Fibroblast of skin of back (primary cell): ENCODE measurements at places on chromosomes 12 and 14.

- DNase-seq = peak; percentile 64
Observed at GRCh38 chr12:125340791-125341190, 275.6 kb downstream of the AACS start.

DNA sequence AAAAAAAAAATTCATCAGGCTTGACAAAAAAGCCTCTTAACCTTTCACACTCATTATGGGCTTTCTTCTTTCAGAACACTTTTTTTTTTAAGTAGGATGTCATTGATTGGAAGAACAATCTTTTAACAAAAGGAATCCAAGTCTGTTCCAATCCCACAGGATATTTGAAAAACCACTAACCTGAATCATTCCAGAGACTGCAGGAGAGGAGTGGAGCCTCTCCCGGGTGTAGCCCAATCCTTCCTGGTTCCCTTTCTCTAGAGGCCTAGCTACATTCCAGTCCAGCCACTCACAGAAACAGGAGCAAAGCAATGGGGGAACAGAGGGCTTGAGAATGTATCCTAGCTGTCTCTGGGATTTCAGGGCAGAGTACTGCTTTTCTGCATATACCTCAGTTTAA is 4.3 kb downstream of the MFAP5 start:
- peak; percentile 93 for DNase-seq

DNA sequence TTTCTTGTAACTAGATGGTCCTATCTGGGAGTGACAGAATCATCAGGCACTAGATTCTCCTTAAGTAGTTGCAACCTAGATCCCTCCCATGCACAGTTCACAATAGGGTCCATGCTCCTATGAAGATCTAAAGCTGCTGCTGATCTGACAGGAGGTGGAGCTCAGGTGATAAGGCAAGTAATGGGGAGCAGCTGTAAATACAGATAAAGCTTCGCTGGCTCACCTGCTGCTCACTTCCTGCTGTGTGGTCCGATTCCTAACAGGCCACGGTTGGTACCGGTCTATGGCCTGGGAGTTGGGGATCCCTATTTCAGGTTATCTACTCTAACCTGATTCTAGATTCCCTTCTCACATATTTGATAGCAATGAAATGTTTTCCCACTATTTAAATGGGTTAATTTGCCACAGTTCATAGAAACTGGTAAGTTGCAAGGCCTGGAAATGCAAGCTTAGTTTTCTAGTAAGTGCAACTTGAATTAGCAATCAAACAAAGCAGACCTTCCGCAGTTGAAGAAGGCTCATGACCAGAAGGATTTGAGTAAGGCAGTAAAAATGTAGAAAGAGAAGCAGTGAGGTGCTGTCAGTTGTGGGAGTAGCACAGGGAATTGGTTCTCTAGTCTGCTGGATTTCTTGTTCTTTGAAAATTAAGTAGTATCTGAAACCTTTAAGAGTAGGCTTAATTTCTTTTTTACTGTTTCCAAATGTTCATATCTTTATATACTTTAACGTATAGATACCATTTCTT is 332.3 kb downstream of the EGLN3 start:
- no peak for DNase-seq

DNA sequence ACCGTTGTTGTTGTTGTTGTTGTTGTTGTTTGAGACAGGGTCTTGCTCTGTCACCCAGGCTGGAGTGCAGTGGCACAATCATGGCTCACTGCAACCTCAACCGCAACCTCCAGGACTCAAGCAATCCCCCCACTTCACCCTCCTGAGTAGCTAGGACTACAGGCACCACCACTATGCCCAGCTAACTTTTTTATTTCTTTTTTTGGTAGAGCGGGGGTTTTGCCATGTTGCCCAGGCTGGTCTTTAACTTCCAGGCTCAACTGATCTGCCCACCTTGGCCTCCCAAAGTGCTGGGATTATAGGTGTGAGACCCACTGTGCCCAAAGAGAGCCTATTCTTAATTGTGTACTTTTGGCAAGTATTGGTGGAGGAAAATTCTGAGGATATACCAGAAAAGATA is 25.7 kb downstream of the MOK start:
- no peak for DNase-seq

DNA sequence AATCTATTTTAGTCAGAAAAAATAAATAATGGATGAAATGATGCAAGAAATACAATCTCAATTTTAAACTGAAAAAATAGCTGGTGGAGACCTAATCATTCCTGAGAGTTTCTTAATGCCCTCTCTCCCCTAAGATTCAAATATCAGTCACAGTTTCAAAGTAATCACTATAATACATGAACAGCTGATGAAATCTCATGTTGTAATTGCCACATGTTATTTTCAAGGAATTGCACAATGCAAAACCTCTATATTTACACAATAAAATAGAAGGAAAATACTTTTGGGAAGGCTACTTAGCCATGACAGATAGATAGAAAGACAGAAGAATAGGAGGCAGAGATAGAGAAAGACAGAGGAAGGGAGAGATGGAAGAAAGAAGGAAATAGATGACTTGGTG is 18.2 kb downstream of the IFNG-AS1 start:
- peak; percentile 17 for DNase-seq

DNA sequence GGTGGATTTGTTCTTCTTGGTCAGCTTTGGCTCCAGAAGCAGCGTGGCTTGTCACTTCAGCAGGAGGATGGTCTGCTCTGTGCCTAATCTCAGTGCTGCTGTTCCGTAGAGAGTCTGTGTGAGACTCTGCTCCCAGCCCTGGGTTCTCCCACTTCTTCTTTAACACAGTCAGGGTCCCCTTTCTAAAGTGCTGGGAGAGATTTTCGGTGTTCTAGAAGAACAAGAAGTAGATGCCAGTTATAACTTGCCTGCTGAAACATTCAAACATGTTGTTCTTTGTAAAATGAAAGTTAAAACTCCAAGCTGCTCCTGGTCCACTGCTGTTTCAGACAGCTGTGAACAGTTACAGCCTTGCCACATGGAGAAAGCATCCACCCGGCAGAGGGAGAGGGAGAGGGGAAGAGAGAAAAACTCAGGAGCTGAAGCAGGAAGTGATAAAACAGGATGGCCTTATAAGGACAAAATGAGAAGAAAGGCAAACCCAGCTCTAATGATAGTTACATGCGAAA is 55.2 kb upstream of the CERS5 start:
- peak; percentile 92 for DNase-seq

DNA sequence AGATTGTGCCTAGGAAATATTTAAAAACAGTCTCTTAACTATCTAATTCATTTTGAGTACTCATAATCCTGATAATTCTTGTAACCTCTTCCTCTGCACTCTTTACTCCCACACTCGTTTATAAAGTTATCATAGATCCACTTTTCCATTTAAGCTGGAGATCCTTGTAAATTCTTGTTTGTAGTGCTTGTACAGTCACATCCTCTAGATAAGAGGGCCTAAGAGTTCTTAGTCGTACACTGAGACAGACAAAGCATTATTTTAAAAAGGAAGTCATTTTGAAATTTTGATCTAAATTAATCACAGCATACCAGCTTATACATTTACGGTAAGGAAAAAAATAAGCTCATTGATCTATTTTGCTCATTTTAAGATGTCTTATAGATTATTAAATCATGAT is 42.5 kb downstream of the LMO3 start:
- DNase-seq = no peak

DNA sequence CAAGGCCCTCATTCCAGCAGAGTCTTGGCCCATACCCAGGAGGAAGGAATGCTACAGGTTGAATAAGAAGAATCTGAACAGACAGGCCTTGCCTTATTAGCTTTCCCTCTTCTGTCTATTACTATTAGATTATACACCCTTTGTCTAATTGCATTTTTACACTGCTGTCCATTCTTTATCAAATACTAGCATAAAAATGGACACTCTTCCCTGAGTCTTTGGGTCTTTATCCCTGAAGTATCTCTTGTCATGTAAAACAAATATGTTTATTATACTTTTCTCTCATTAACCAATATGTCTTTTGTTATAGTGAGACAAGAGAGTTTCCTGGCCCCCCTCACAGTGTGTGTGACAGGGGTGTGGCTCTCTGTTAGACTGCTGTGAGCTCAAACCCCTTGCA is 897.4 kb upstream of the SEL1L start:
- DNase-seq = no peak

DNA sequence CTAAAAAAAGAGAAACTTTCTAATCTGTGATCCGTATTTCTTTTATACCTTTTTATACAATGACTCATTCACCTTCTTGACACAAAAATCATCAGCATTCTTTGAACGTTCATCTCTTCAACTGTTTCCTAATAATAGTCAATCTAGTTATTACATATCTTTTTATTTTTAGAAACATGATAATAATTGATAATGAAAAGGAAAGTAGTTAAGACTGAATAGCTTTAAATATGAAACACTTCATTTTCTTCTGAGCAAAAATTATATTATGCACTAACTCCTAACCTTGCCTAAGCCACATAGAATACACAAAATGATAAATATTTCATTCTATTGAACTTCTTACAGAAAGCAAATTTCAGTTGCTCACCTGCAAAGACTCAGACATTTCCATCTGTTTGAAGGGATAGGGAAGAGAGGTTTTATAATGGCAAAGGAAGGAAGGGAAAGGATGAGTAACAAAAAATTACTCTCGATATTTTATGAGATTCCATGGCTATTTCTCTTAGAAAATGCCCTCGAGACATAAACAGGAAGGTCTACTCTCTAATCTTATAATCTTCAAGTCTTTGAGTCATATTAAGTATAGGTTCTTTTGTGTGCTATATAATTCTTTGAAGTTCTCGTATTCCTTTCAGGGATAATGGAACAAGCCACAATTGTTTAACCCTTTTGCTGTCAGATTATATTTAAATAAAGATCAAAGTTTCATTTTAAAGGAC is 7.5 kb upstream of the KLHL42 start:
- peak; percentile 10 for DNase-seq

- DNase-seq = peak; percentile 55
Observed at GRCh38 chr14:52949711-52950409, 990 bp downstream of the FERMT2 start.

- DNase-seq = no peak
Observed at GRCh38 chr14:33285902-33286700, 347.4 kb downstream of the NPAS3 start.

DNA sequence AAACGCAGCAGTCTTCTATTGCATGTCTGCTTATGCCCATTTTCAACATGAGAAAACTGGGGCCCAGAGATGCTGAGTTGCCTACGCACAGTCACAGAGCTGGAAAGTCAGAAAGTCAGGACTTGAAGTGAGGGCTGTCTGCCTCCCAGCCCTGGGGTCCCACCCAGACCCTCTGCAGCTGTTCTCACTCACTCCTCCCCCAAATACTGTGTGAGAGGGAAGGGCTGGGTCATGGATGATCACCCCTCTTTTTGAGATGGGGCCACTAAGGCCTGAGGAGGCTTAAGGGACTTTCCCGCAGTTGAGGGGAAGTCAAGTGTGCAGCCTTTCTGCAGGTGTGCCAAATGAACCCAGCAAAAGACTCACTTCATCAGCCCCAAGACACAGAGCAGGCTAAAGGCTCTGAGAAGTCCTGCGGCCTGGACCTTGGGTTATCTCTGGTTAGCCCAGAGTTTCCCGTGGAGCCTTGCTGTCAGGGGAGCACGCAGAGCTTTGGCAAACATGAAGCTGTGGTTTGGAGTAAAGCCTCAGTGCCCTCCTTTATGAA is 18.7 kb downstream of the DTX1 start:
- DNase-seq = no peak

DNA sequence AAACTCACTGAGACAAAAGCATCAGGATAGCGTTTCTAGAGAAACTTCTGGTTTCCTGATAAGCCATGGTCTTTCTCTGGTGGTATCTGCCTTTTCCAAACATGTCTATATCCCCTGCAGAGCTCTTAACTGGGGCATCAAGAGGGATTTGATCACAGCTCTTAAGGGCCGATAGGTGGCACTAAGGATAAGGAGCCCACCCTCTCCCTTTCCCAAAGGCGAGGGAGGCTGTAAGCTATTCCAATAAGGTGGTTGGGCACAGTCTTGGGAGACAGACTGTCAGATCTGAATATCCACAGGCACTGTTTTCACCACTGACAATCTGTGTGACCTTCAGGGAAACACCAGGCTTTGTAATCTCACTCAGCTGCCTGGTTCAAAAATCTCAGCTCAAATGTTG is 206.0 kb downstream of the ADGRD1 start:
- no peak for DNase-seq

DNA sequence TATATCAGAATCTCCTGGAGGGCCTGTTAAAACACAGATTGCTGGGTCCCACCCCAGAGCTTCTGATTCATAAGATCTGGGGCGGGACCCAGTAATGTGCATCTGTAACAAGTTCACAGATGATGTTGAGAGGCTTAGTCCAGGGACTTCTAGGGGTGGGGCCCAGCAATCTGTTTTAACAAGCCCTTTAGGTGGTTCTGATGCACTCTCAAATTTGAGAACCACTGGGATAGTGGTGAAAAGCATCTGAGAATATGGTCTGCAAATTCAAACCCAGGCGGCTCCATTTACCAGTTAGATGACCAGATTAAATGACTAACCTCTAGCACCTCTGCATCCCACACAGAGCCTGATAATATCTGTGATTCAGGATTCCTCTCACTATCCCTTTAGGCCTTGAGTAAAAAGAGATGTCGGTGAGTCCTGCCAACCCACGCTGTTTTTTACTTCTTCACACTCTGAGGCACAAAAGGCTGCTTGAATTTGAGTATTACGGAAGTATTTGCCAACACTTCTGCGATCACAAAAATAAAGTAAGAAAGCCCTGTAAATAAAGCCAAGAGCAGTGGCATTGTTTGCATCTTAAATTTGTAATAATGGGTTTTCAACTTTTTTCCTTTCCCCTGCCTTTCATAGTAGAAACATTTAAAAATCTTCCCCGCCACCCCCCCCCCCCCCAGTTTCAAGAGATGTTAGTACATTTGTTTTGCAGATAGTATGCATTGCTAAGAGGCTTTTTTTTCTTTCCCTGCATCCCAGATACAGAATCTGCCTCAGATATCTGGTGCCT is 1.8 kb upstream of the FRS2 start:
- DNase-seq = no peak

DNA sequence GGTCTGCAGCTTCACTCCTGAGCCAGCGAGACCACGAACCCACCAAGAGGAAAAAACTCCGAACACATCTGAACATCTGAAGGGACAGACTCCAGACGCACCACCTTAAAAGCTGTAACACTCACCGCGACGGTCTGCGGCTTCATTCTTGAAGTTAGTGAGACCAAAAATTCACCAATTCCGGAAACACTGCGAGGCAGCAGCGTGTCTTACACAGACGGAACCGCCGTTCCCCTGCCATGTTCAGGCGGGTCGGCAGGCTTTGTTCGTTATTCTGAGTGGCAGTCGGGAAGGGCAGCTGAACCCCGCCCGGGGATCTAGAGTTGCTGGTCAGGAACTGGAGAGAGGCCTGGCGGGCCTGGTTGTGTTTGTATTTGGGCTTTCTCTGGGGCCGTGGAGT is 20.3 kb upstream of the LPCAT3 start:
- no peak for DNase-seq

GRCh38 chr12:64229240-64229639 is 7.1 kb upstream of the KICS2 start:
- DNase-seq = no peak
